ENCODE measurements at places on chromosomes 7 and 10.

DNA sequence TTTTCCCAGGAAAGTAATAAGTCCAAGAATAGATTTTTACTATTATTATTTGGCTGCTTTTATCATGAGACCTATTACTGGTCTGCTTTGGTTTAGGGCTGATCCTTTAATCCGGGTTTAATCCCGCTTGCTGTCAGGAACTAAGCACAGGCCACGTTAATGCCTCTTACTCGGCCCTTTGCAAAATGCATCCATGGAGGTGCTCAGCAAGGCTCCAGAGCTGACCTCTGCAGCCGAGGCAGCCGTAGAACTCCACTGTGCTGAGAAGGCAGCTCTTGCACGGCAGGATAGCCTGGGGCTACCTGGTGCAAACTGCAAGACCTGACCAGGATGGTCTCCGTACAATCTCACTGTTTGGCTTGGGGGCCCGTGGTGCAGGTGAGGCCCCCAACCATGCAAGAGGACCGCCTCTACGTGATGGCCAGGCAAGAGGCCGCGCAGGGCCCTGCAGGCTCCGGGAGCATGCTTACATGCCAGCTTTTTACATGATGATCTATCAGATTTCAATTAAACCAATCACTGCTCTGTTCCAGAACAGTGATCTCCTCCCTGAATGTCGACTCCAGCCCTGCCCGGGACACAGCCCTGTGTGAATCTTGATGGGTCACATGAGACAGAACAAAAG lies 10.4 kb upstream of the CALML3 start:
- DNase-seq, result no peak

DNA sequence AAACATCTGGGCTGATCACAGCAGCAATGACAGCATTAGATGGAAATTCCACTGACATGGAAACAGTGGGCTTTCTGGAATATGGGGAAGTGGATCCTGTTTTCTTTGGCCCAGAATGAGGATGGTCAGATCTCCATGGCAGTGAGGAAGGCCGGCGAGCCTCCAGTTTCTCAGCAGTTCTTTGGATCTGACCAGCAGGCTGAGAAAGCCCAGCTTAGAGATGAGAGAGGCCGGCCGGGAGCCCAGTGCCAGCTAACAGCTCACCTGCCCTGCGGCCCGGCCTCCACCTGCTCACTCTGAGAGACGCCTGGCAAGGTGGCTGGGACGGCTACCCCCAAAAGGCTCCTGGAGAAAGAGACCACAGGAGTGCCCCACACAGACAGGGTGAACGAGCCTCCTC lies 24.2 kb downstream of the GPER1 start:
- no peak for DNase-seq

GRCh38 chr7:41487229-41487940 lies 215.5 kb downstream of the INHBA start:
- DNase-seq, result no peak

DNA sequence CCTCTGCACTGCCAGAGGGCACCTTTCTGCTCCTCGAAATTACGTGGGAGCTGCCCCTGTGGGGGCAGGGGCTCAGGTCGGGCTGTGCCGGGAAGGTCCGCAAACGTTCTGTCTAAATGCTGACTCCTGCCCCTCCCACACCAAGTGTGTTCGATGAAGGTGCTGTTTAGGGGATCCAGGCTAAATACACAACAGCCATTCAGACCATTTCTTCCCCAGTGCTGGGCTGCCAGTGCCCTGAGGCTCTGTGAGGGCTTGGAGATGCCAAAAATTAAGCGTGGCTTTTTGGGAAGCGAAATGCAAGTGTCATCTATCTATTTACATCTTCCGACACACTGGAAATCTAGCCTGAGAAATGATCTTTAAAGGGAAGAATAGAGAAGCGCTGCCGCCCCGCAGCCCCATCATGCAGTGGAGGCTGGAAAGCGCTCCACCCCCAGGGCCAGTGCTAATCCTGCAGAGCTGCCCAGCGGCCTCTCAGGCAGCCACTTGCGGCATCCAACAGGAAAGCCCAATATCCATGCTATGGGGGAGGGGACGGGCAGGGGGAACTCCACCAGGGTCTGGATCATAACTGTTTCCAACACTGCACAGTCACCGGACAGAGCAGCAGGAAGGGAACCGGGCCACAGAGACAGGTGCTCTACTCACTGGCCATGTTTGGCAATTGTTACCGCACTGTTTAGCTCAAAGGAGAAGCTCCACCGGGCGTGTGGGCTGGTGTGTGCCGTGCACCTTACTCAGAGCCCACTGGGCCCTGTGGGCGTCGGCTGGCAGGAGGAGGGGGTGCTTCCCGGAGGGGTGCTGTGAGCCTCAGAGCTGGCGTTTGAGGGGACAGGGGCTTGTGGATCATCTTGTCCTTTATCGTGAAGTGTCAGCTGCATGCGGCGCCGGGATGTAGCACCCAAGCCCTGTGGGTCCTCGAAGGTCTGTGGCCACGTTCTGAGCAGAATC lies 205.5 kb downstream of the DNAJB6 start:
- DNase-seq, result no peak
